Ovary (tissue), 10 donors: ENCODE measurements at places on chromosomes 2 and 18. TPM values are rescaled to one million over a fixed set of nuclear protein-coding genes. Genes with fewer than 3 reads are reported as not detected.

DNA sequence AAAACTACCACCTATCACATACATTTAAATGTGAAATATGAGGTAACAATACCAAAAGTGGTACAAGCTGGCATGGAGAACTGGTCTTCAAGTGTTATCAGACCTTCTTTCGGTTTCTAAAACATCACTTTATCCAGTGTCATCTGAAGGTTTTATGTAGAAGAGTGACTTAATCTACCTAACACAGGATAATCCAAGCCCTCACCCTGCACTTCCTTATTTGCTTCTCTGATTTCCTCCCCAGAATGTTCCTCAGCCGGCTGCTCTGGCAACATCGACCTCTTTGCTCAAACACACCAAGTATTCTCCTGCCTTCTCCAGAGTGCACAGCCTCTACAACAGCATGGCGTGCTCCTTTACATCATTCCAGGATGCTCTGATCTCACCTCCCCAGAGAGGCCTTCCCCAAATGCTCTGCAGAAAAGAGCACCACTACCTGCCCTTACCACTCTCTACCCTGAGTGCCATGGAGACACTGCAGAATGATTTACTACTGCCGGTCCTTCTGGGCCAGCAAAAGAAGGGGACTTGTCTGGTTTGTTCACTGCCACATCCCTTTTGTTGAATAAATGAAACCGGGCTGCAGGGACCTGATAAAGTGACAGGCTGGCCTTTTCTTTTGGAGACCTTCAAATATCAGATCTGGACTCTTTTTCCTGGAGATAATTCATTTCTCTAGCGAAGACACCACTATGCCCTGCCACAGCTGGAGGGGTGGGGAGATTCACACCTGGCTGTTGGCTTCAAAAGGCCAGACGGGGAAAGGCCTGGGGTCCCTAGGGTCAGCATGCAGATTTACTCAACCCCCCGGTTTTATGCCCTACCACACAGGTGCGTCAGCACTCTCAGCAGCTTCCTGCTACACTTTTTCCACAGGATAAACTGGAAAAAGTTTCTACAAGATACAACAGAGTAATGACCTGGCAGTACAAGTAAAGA is 42.0 kb downstream of the TTR start:
- H3K27me3 ChIP-seq = no peaks in the 10 kb centered on the region
- no peak overlapping the region for H3K4me3 ChIP-seq
- DNase-seq = no peak
- H3K27ac ChIP-seq = no peak overlapping the region
- H3K36me3 ChIP-seq = no peaks in the 10 kb centered on the region

GRCh38 chr2:237497009-237497837 is 10.2 kb downstream of the MLPH start:
- no peak for DNase-seq
- H3K4me1 ChIP-seq = peaks cover 15% of the 10 kb centered on the region
- H3K36me3 ChIP-seq = no peaks in the 10 kb centered on the region
- H3K27me3 ChIP-seq = no peaks in the 10 kb centered on the region
- H3K4me3 ChIP-seq = no peak overlapping the region
- no peak overlapping the region for H3K27ac ChIP-seq

GRCh38 chr2:219519526-219519916 is 5.2 kb downstream of the ASIC4 start:
- H3K27me3 ChIP-seq = no peaks in the 10 kb centered on the region
- no peak for DNase-seq
- H3K27ac ChIP-seq = no peak overlapping the region
- H3K36me3 ChIP-seq = no peaks in the 10 kb centered on the region
- no peak overlapping the region for H3K4me3 ChIP-seq
- H3K4me1 ChIP-seq = no peaks in the 10 kb centered on the region

GRCh38 chr2:112721819-112722522 is 1.2 kb downstream of the NT5DC4 start:
- no peak overlapping the region for H3K27ac ChIP-seq
- no peak for DNase-seq
- no peaks in the 10 kb centered on the region for H3K27me3 ChIP-seq
- no peaks in the 10 kb centered on the region for H3K36me3 ChIP-seq
- no peak overlapping the region for H3K4me3 ChIP-seq

DNA sequence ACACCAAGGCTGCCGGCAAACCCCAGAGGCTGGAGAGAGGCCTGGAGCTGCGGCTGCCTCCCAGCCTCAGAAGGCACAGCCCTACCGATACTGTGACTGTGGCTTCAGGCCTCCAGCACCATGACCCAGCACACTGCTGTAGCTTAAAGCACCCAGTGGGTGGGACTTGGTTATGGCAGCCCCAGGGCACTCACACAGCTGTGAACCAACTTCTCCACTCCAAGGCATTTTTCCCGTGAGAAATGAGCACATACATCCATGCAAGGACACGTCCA is 199.5 kb downstream of the NDUFA10 start:
- H3K27me3 ChIP-seq = no peaks in the 10 kb centered on the region
- no peaks in the 10 kb centered on the region for H3K36me3 ChIP-seq
- peak; percentile 4 for DNase-seq
- H3K4me3 ChIP-seq = no peak overlapping the region
- peaks cover 3% of the 10 kb centered on the region for H3K4me1 ChIP-seq

GRCh38 chr2:26542194-26542455 is 64.2 kb upstream of the OTOF start:
- H3K27me3 ChIP-seq = no peaks in the 10 kb centered on the region
- H3K4me3 ChIP-seq = no peak overlapping the region
- no peaks in the 10 kb centered on the region for H3K4me1 ChIP-seq
- no peak for DNase-seq
- no peak overlapping the region for H3K27ac ChIP-seq
- H3K36me3 ChIP-seq = no peaks in the 10 kb centered on the region

GRCh38 chr18:36492604-36493329 is 195.3 kb downstream of the FHOD3 start:
- no peaks in the 10 kb centered on the region for H3K36me3 ChIP-seq
- no peak overlapping the region for H3K4me3 ChIP-seq
- no peak for DNase-seq
- H3K27me3 ChIP-seq = no peaks in the 10 kb centered on the region

- no peaks in the 10 kb centered on the region for H3K27me3 ChIP-seq
- H3K4me1 ChIP-seq = no peaks in the 10 kb centered on the region
Observed at GRCh38 chr2:53854678-53855077, 5.1 kb downstream of the GPR75 start.

- H3K4me3 ChIP-seq = no peak overlapping the region
- no peaks in the 10 kb centered on the region for H3K4me1 ChIP-seq
- no peaks in the 10 kb centered on the region for H3K27me3 ChIP-seq
- no peak for DNase-seq
Observed at GRCh38 chr2:11876889-11877288, 130.5 kb downstream of the LPIN1 start.

Gene GPR55
- polyA plus RNA-seq = 0.05 TPM

Gene CAPN14
- 0.05 TPM for polyA plus RNA-seq

Gene TTR
- polyA plus RNA-seq = not detected

Gene SGO2
- 1.8 TPM for polyA plus RNA-seq

Gene PSTPIP2
- 3.0 TPM for polyA plus RNA-seq

Gene LRRTM1
- 0.27 TPM for polyA plus RNA-seq

Gene POTEC
- polyA plus RNA-seq = not detected

Gene ALK
- 0.05 TPM for polyA plus RNA-seq
